K562 (cell line): ENCODE measurements at places on chromosomes 13 and 19.
A peak's percentile ranks its signal among the peaks of the same experiment; 100 is the strongest.

- peak; percentile 61 for DNase-seq
Measured at GRCh38 chr19:50794876-50795663, 4.9 kb downstream of the ACP4 start.

DNA sequence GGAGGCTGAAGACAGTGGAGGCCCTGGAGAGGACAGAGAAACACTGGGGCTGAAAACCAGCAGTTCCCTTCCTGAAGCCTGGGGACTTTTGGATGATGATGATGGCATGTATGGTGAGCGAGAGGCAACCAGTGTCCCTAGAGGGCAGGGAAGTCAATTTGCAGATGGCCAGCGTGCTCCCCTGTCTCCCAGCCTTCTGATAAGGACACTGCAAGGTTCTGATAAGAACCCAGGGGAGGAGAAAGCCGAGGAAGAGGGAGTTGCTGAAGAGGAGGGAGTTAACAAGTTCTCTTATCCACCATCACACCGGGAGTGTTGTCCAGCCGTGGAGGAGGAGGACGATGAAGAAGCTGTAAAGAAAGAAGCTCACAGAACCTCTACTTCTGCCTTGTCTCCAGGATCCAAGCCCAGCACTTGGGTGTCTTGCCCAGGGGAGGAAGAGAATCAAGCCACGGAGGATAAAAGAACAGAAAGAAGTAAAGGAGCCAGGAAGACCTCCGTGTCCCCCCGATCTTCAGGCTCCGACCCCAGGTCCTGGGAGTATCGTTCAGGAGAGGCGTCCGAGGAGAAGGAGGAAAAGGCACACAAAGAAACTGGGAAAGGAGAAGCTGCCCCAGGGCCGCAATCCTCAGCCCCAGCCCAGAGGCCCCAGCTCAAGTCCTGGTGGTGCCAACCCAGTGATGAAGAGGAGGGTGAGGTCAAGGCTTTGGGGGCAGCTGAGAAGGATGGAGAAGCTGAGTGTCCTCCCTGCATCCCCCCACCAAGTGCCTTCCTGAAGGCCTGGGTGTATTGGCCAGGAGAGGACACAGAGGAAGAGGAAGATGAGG lies 1.5 kb downstream of the PPP1R15A start:
- peak; percentile 90 for DNase-seq

DNA sequence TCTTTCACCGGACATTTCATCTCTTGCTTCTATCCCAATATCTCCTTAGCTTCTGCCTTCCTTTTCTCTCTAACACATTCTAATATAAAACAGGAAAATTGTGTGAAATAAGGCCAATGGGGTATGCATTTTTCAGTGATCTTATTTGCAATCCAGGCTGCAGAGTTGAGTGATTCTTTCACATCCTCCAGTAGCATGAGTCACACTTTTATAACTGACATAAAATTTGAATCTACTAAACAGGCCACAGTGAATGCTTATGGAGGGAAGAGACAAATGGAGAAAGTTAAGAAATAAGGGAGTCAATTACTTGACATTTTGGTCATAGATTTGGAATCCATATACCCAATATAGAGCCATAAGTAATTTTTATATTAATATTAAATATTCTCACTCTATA lies 1037.0 kb upstream of the SPRY2 start:
- DNase-seq: no peak

GRCh38 chr19:11942843-11943108 lies 17.9 kb downstream of the ZNF700 start:
- DNase-seq: no peak

DNA sequence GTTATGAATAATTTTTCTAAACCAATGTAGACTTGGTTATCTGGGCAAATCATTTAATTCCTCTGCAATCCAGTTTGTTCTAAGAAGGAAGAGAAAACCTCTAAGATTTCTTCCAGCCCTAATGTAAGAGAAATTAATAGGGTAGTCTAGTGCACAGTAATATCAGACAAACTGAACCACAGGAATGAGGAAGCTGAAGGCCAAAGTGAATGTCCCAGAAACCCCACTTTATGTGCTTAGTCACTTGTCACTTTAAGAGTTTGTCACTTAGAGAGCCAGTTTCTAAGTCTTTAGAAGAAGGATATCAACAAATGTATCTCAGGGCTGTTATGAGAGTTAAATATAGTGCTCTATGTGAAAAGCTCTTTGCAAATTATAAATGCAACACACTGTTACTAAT lies 750.6 kb downstream of the DIAPH3 start:
- DNase-seq: no peak

DNA sequence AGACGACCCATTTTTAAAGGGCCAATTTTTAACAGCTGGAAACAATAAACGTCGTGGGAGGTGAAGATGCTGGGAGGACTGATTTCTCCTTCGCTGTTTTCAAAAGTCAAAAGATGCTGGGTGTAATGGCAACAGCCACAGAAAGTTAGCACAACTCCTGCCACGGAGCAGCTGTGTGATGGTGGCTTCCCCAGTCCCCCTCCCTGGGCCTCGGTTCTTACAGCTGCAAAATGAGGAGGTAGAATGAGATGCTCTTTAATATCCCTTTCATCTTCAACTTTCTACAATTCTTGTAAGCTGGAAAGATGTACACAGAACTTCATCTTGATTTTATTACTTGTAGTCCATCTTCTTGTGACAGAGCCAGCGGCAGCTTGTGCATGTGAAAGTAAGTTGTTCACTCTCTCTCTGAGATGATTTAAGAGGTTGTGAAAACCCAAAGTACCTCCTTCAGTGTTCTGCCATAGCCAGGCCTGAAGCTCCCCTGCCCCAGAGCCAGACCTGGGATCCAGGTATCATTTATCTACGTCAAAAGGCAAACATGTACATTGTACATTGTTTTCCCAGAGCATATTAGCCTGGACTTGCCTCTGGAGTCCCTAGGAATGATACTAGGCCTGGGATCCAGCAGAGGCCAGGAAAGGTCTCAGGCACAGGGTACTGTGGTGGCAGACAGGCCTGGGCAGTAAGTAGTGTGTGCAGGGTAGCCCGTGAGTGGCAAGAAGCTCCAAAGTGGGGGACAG lies 3.4 kb upstream of the UBE2L5 start:
- no peak for DNase-seq
